Activated gamma-delta T cell treated with Interleukin-2 at 50 U/mL for 16 hours (primary cell): ENCODE measurements at places on chromosomes 1 and 21.

DNA sequence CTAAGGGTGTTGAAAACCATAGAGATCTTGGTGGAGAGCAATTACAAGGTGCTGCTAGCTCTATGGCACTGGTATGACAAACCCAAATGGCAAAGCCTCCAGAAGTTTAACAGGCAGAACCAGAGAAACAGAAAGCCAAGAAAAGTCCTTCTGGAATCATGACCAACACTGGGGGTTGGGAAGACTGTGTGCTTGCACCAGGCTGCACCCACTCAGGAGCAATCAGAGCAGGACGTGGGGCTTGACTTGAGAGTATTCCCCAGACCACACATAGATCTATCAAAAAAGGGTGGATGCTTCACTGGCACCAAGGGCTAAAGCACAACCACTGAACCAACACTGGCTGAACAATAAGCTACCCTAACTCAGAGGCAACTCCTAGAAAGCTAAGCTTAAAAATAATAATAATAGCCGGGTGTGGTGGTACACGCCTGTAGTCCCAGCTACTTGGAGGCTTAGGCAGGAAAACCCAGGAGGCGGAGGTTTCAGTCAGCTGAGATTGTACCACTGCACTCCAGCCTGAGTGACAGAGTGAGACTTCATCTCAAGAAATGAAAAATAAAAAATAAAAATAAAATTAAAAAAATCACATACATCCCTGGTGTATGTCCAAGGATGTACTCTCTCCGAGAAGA is 20.1 kb upstream of the ENSA start:
- no peak for DNase-seq

GRCh38 chr1:47907177-47907528 is 90.0 kb downstream of the TRABD2B start:
- no peak for DNase-seq

DNA sequence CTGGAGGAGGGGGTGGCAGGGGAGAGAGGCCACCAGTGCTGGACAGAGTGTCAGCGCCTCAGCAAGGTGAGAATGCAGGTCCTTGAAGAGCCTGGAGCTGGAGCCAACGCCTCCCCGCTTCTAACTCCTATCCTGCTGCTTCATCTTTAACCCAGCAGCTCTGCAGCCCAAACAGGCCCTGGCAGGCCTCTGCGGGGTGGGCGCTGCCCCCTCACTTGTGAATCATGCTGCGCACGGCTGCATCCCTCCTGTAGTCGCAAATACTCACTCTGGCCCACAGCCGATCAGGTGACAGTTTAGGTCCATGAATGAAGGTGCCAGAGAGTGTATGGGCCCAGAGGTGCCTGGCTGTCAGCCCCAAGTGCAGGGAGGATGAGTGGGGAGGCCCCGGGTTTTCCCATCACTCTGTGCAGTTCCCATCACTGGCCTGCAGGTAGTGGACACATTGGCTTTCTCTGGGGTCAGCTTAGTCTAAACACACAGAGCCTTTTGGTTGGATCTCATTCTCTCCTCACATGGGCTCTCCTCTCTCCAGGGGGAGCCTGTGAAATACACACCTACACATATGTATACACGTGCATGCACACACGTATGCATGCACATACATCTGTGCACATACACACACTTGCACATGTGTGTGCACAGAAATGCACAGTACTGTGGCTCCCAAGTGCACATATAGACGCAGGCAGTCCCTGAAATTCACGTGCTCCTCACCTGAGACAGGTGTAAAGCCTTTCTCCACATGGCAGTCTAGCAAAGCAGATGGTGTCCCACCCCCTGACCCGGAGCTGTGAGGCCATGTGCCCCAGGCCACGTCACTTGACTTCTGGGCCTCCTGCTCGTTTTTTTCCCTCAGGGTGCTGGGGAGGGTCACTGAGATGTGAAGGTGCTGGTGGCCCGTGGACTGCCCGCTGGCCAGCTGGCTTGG is 52.0 kb downstream of the TRIM11 start:
- DNase-seq, result no peak

DNA sequence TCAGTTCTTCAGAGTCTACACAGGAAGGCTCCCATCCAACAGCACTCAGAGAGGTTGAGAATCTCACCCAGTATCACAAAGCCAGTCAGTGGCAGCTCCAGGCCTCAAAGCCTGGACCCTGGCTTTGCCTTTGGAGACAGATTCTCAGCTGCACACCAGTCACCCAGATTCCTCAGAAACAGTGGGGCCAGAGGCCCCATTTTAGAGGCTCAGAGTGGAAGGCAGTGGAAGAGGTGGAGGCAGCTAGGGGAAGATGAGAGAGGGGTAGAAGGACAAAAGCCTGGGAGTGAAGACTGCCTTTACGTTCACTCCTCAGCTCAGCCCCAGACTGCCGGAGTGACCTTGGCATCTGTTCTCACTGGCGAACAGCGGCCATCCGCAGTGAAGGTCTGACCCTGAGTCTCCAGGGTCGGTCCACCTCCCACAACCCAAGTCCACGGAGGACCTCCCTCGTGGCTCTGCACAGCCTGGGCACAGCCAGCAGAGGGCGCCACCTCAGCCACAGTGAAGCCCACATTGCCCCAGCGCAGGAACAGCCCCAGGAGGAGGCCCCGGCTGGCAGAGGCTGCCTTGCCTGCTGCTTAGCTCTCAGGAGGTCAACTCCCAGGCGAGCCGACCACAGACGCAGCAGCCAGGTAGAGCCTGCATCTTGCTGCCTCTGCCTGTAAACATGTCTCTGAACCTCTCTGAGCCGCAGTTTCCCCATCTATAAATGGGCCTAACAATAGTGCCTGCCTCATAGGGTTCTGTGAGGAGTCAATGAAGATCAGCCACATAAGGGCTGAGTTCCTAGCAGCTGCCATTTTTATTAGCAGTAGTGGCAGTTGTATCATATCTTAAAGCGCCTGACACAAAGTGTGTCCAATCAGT is 5.9 kb upstream of the FNDC5 start:
- DNase-seq, result peak; percentile 59

GRCh38 chr1:66705110-66705509 is 47.1 kb upstream of the DYNLT5 start:
- DNase-seq, result no peak

GRCh38 chr1:31029026-31029425 is 36.5 kb downstream of the PUM1 start:
- no peak for DNase-seq
